ENCODE measurements at places on chromosomes 12 and 14. TPM values are rescaled to one million over a fixed set of nuclear protein-coding genes. Genes with fewer than 3 reads are reported as not detected.

The KLRC4 gene
- not detected for total RNA-seq

The PAH gene
- not detected for total RNA-seq

The PARPBP gene
- total RNA-seq, result 13.0 TPM

The SERPINA6 gene
- total RNA-seq, result not detected

The FAR2 gene
- total RNA-seq, result 5.6 TPM

The ANKS1B gene
- 0.64 TPM for total RNA-seq

The SOCS2 gene
- total RNA-seq, result 45.1 TPM

The IRAK3 gene
- 2.6 TPM for total RNA-seq

The RPGRIP1 gene
- total RNA-seq, result not detected

The OR6C2 gene
- not detected for total RNA-seq

The ZNF410 gene
- total RNA-seq, result 80.5 TPM

The FGF23 gene
- total RNA-seq, result not detected

The IL22 gene
- total RNA-seq, result not detected

The SETD3 gene
- total RNA-seq, result 44.1 TPM

The PPP2R3C gene
- total RNA-seq, result 39.7 TPM

The HPD gene
- total RNA-seq, result not detected

The PAX9 gene
- total RNA-seq, result not detected

The TAS2R20 gene
- 5.5 TPM for total RNA-seq

The GPR33 gene
- not detected for total RNA-seq

The INHBC gene
- not detected for total RNA-seq

The PIANP gene
- not detected for total RNA-seq

The SLC39A2 gene
- total RNA-seq, result not detected

The SIRT4 gene
- total RNA-seq, result 1.6 TPM

The SSPN gene
- 11.6 TPM for total RNA-seq

The FOXG1 gene
- not detected for total RNA-seq

The KERA gene
- total RNA-seq, result not detected

The SYNDIG1L gene
- not detected for total RNA-seq

The EIF2S3B gene
- 9.5 TPM for total RNA-seq

The EEA1 gene
- total RNA-seq, result 25.0 TPM

The SLCO1C1 gene
- 0.32 TPM for total RNA-seq

The NEK9 gene
- 32.0 TPM for total RNA-seq

The PMCH gene
- total RNA-seq, result not detected

The STAC3 gene
- 1.3 TPM for total RNA-seq

The ARHGEF40 gene
- total RNA-seq, result 39.6 TPM

The IQSEC3 gene
- total RNA-seq, result under 0.01 TPM

The KDM5A gene
- 77.3 TPM for total RNA-seq

The GNPTAB gene
- total RNA-seq, result 39.3 TPM

The KCNH3 gene
- total RNA-seq, result under 0.01 TPM
